Renal cortex interstitium (tissue), 15 donors: ENCODE measurements at places on chromosomes 4 and X. TPM values are rescaled to one million over a fixed set of nuclear protein-coding genes. Genes with fewer than 3 reads are reported as not detected.

DNA sequence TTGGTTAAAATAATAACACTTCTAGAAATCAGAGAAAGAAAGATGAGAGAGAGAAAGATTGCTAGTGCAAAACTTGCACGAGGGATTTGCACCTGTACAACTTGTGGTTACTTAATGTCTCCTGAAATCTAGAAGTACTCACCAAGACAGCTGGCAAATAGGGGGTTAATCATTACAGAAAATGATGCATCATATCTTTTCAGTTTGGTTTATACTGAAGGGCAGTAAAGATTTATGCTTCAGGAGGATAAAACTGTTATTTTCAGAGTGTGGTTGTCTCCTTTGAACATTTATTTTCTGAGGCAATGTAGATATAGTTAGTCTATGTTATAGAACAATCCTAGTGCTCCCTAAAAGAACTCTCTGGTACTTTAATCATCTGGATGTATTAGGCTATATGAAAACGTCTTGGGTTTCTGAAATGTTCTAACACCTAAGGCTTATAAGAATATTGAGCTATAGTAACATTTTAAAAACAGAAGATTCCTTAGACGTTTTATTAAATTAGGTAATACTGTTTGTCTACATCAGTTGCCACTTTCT is 13.3 kb downstream of the ATOH1 start:
- DNase-seq: no peak

DNA sequence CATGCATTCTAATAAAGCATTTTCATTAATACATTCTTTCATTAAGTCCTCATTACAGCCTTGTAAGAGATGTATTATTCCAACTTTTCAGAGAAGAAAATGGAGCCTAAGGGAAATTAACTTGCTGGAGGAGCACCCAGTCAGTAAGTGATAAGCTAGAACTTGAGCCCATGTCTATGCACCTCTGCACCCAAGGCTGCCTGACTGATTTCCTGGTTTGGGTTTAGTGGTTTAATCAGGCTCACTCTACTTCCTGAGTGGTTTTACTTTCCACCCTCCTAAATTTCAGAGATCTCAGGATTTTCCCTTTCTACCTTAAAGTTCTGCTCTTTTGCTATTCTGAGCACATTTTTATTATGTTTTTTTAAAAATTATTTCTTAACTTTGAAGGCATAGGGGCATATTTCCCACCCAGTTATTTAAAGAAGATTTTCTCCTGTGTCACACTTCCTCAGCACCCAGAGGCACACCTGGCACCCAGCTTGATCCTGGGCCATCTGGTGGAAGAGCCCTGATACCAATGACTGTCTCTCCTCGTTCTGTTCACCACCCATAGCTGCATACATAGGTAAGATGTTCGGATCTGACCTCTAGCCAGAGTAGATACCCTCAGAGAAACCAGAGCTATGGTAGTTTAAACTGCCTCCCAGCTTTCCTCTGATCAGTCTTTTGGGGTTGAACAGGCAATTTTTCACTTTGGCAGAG is 10.4 kb downstream of the CORIN start:
- DNase-seq: no peak

GRCh38 chr4:113293674-113294073 is 244.2 kb downstream of the ANK2 start:
- no peak for DNase-seq

- DNase-seq: no peak
Measured at GRCh38 chrX:128754130-128754529, 701.9 kb upstream of the ACTRT1 start.

- DNase-seq: no peak
Measured at GRCh38 chr4:110130576-110131358, 67.6 kb downstream of the ELOVL6 start.

DNA sequence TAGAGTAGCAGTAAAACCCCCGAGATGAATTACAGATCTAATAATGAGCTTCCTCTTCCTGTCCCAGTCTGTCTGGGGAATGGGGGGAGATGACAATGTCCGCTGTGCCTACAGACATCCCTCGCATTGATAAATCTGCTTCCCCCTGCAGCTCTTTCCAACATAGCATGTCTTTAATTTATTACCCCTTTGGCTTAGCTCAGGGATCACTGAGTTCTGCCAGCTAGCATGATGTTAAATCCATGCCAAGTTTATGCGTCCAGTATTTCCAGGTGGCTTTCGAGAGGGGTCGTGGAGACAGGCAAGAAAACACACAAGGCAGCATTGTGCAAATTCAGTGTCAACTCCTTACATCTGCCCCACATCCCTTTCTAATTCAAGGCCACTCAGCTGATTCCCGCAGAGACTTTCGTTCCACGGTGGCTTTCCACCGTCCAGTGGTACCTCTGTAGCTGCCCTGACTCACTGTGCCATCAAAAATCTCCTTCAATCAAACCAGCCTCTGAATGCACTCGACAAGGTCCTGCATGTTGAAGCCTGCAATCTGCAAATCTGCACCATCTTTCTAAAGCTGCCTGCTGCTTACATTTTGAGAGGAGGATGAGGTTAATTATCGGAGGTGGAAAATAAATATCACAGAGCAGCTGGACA is 75.1 kb downstream of the MXRA5 start:
- DNase-seq: no peak

GRCh38 chr4:28278676-28279075 is 1418.0 kb downstream of the STIM2 start:
- DNase-seq: no peak

DNA sequence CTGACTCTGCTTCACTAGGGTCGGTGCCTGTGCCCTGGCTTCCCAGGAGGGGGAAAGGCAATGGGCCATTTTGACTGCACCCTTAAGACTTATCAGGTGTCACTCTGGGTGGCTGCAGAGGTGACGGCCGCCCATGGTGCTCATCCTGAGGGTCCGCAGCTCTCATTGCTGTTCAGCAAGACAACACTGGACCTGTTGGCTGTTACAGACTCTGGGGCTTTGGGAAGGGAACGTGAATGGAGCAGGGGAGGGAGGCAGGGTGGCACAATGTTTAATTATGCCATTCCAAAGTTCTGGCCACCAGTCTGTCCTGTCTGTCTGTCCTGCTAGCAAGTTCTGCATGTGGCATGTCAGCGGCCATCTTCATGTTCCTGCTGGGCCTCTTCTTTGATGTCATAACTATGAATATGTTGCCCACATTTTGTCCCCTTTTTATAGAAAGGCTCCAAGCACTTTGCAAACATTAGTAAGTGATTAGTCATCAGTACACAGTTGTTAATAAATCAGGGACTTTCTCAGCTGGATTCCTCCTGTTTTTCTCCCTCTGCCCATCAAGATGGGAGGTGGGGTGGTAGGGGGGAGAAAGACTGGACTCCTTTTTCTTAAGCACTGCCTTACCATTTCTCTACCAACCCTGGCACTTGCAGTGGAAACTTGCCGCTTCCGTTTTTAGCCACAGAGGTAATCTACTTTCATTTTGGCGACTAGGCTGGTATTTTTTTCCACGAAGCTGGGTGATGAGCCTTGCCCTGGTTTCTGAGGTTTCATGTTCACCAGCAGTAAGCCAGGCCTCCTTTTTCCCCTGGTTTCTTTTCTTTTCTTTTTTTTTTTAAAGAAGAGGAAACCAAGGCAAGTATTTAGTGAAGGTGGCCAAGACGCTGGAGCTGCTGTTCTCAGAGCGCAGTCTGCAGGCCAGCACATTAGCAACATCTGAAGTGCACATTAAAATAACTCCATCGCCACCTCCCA is 88.6 kb upstream of the TRIM2 start:
- DNase-seq: no peak

GRCh38 chrX:39672405-39672804 is 425.4 kb downstream of the BCOR start:
- no peak for DNase-seq

- no peak for DNase-seq
Measured at GRCh38 chr4:108049406-108049805, 59.7 kb downstream of the HADH start.

DNA sequence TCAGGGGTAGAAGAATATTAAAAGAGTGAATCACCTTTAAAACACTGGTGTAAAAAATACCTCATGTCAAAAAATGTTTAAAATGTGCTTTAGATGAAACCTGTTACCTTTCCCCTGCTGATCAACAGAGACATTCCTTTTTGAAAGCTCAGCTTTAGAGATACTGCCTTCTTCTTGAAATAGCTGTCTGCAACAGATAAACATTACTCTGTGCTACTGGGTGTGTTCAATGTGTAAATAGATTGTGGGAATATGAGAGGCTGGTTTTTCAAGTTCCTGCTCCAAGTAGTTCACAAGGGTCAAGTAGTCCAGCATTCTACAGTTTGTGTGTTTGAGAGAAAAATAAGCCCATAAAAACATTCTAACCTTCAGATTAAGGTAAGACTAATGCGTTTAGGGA is at the start of gene SYTL5:
Gene SYTL5, plus strand, starts transcription at position 263 of the 400 bp plus-strand sequence. CDS start 27,337 bp downstream, outside the sequence.
- DNase-seq: no peak

DNA sequence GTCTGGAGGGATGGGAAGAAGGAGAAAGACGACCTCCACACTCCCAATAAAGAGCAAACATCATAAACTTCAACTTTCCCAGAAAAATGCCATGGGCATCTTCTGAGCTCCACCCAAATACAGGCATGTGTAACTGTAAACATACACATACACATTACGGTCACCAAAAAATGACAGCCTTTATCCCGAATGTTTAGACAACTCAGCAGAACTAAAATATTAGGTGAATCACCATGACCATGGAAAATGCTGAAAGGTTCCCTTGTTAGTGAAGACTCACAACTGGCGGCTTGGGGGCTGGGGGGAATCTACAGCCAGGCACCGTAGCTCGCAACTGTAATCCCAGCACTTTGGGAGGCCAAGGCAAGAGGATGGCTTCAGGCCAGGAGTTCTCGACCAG is 33.0 kb downstream of the PRKX start:
- no peak for DNase-seq

GRCh38 chr4:20520901-20521300 is 179.4 kb upstream of the PACRGL start:
- DNase-seq: no peak

DNA sequence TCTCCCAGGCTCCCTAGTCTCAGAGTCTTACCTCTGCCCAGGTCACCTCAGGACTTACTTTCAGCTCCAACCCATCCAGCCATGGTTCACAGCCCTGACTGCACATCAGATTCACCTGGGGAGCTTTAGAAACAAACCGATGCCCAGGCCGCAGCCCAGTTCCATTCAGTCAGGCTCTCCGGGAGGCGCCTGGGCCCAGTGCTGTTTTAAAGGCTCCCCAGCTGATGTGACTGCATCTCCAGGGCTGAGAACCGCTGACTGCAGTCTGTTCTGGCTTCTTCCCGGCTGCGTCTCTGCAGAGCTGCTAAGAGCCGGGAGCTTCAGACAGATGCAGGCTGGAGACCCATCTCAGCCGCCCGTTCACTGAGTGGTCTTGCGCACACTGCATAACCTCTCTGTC is 44.4 kb upstream of the LGI2 start:
- DNase-seq: no peak

GRCh38 chr4:91064157-91064853 is 937.1 kb downstream of the CCSER1 start:
- DNase-seq: peak; percentile 88

- no peak for DNase-seq
Measured at GRCh38 chr4:90234916-90235547, 107.8 kb downstream of the CCSER1 start.

GRCh38 chrX:1860936-1861594 is 246.2 kb downstream of the ASMT start:
- DNase-seq: no peak

Gene PDE5A
- polyA plus RNA-seq: 60.0 TPM

Gene HSD17B13
- 0.25 TPM for polyA plus RNA-seq

Gene FAM156B
- 22.9 TPM for polyA plus RNA-seq

Gene GRPR
- 0.20 TPM for polyA plus RNA-seq

Gene RTL5
- 24.6 TPM for polyA plus RNA-seq

Gene ENPP6
- 9.3 TPM for polyA plus RNA-seq
